ENCODE measurements at places on chromosomes 2 and 18.

DNA sequence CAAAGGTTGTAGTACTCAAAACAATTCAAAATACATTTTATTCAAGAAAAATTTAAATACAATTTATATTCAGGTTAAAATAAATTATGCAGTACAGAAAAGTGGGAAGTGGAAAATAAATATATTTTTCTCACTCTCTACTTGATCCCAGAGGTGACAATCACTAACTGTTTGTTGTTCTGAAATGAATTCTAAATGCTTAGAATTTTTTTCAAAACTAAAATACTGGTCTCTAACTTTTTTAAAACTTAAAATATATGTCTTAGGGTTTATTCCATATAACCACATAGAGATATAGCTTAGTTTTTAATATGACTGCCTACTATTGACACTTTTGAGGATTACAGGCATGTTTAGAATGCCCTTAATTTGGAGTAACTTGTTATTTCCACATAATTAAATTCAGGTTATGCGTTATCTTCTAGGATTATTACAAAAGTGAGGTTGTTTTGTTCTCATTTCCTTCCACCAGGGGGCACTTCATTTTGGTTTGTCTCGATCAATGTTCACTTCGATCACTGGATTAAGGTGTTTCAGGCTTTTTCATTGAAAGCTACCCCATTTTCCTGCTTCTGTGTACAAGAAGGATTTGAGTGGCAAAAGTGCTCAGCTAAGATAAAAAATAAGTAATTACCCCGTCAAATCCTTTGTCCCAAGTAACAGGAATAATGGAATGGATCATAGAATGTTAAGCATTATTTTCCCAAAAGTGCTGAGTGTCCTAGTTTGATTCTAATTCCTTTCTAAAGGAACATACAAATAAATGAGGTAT, 27.1 kb upstream of the TFPI start:
- DNase-seq, result no peak

DNA sequence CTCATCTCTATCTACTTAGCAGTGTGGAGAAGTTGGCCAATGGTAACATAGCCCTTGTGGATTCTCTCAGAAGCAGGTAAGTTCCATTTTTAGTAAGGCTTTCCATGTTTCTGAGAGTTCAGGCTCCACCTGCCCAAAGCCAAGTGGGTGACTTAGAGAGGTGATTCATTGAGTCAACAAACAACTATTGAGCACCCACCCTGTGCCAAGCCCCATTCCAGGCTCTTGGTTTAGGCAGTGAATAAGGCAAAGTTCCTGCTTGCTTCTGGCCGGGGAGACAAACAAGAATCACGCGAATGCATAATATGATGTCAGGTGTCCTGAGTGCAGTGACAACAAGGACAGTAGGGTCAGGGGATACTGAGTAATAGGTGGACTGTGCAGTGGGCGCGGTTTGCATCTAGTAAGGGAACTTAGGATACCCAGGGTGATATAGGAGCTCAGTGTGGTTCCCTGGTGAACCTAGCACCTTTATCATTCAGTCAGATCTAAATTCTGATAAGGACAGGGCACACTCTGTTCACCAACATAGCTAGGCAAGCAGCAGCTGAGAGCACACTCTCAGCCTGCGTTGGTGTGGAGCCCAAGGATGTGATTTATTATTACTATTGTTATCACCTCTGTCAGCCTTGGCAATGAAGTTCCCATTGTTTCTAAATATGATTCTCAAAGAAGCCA, 31.7 kb upstream of the KCTD1 start:
- DNase-seq, result no peak

DNA sequence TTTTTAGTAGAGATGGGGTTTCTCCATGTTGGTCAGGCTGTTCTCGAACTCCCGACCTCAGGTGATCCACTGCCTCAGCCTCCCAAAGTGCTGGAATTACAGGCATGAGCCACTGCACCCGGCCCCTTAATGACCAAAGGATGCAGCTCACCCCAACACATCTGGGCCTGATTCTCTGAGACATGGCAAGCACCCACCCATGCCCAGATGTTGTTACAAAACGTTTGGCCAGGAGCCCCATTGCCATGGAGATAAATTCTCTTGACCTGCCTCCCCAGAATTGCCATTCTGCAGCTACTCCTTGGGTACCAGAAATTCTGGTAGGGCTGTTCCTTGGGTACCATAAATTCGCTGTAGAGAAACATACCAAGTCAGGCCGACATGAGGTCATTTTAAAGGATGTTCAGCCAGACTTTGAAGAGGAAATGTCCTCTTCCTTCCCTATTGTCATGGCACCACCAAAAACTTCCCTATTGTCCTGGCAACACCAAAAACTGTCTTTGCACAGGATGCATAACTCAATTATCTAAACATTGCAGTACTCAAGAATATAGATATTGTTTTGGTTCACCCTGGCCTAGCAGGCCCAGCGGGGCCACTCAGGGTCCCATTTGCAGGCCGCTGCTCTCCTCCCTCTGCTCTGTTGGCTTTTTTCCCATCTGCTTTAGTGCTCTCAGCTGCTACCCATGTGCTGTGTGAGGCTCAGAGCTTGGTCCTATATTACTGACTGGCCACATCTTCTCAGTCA, 160.9 kb upstream of the TTC39C start:
- no peak for DNase-seq

DNA sequence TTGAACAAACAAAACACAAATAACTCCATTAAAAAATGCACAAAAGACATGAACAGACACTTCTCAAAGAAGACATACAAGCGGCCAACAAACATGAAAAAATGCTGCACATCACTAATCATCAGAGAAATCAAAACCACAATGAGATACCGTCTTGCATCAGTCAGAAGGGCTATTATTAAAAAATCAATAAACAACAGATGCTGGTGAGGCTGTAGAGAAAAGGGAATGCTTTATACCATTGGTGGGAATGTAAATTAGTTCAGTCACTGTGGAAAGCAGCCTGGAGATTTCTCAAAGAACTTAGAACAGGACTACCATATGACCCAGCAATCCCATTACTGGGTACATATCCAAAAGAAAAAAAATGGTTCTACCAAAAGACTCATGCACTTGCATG, 37.8 kb downstream of the GPR155 start:
- no peak for DNase-seq

GRCh38 chr2:172545408-172546075, 10.3 kb upstream of the PDK1 start:
- DNase-seq, result no peak

GRCh38 chr2:197081294-197081693, 154.8 kb upstream of the PGAP1 start:
- no peak for DNase-seq

DNA sequence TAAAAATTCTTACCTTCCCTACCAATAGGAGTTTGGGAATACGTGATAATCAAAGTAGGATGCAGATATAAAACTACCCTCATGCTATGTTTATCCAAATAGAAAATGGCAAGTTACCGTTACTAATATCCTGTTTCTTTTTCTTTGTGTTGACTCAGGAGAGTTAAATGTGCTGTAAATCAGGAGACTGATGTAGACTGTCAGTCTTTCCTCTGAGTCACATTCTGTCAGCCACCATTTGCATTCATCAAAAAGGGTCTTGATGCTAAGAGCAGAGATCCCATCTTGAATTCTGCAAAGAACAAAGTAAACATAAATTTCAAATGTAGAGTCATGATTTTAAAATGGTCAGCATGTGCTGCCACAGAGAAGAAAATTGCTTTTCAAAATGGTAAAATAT, 712.8 kb downstream of the SOCS6 start:
- DNase-seq, result no peak

GRCh38 chr2:38829971-38830370, 45.8 kb downstream of the DHX57 start:
- DNase-seq, result no peak

- peak; percentile 69 for DNase-seq
Observed at GRCh38 chr2:26745609-26746327, 18.3 kb upstream of the SLC35F6 start.

DNA sequence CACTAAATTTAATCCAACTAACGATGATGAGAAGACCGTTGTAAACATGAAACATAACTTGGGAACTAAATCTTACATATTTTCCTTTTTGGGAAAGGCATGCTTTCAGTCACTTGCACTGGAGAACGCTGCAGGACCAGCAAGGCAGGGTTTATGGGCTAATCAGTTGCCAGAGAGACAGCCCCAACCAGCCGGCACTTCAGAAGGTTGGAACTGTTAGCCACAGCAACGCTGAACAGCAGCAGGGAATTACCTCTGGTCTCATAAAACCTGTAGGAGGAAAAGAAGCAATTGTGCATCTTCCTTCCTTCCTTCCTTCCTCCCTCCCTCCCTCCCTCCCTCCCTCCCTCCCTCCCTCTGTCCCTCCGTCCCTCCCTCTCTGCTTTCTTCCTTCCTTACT, 33.9 kb upstream of the SIX2 start:
- DNase-seq, result no peak

DNA sequence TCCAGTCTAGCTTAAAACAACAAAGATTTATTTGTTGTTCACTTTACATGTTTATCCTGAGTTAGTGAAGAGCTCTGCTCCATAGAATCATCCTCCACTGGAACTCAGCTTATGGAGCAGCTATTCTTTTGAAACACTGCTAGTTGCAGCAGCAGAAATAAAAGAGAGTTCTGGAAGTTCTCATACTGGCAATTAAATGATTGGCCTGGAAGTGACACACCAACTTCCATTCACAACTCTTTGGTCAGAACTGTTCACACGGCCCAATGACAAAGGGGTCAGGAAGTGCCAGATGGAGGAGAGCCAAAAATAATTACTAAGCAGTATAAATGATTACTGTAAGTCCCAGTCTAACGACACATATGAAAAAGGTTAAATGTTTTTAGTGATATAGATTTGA, 39.1 kb downstream of the FBXO11 start:
- no peak for DNase-seq

DNA sequence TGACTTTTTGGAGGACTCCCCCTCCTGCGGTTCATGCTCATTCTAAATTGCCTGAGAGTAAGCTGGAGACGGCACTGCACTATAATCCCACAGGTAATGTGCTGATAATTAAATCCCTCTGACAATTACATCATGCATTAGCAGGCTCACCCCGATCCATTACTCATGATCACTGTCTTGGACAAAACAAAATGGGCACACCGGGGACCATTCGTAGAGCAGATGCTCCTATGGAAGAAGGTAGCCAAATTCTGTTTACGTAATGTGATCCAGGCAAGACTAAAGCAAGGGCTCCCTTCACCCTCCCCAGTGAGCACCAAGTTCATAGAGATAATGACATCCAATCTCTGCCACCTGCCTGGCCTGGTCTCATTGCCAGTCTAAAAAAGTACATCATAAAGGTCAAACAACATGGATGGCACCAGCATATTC, 657.1 kb upstream of the SOX11 start:
- no peak for DNase-seq

DNA sequence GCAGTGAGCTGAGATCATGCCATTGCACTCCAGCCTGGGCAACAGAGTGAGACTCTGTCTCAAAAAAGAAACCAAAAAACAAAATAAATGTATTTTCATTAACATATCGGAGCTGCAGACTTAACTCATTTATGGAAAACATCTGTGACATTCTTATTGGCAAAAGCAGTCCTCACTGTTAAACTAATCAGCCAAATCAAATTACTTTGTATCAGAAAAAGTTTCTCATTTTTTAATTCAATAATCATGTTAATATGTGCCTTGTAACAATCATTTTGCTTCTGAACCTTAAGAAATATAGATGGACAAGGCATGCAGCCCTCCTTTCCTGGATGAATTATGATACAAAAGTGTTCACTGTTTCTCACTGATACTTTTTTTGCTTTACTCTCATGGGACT, 18.0 kb upstream of the TP53I3 start:
- DNase-seq, result no peak
